Stimulated activated CD4-positive, alpha-beta T cell treated with anti-CD3 and anti-CD28 coated beads, Interleukin-4, amount 100 ng/mL, for 1 hour (primary cell): ENCODE measurements at places on chromosomes 1 and 21.

DNA sequence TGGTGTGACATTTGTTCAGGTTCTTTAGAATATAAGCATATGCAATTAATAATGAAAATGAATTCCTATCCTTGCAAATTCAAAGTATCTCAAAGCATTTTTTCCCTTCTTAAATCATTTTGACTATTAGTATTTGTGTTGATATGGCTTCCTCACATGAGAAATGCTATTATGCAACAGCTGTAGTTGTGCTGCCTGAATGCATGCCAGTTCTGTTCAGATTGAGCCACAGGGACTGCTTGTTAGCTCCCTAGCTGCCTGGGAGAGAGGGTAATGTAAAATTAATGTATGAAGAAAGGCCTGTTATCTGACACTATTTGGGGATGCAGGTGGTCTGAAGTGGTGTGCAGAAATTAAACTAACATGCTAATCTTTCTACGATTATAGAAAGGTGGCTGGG lies 45.5 kb downstream of the CACHD1 start:
- DNase-seq: no peak

DNA sequence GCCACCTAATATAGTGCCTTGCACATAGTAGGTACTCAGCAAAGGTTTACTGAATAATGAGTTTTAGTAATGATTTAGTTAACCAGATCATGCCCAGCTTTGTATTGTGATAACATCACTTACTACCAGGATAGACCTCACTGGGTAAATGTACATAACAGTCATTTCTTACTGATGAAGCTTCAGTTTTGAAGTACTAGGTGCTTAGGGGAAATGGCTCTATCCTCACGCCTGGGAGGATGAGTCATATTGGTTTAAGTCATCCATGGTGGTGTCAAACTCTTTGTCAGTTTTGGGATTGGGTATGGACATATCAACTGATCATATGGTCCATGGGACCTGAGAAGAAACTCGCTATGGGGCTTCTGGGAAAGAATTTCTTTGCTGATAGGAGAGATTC lies 90.6 kb upstream of the USP24 start:
- DNase-seq: no peak

- DNase-seq: no peak
Observed at GRCh38 chr1:64514197-64514765, 44.4 kb downstream of the CACHD1 start.

- no peak for DNase-seq
Observed at GRCh38 chr1:21930080-21930571, 7.0 kb downstream of the HSPG2 start.

GRCh38 chr1:1943834-1944570 lies 24.9 kb upstream of the TMEM52 start:
- DNase-seq: peak; percentile 69

DNA sequence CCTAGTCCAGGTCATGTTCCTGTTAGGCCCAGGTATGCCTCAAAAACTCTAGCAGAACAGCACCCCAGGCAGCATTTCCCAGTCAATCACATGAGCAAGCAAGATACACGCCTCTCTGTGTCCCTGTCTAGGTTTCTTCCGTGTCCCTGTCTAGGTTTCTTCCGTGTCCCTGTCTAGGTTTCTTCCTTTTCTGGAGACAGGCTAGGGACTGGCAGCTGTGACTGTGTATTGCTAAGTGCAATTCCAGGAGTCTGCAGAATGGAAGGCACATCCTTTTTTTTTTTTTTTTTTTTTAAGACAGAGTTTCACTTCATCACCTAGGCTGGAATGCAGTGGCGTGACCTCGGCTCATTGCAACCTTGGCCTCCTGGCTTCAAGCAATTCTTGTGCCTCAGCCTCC lies 77.6 kb downstream of the SETD4 start:
- no peak for DNase-seq

DNA sequence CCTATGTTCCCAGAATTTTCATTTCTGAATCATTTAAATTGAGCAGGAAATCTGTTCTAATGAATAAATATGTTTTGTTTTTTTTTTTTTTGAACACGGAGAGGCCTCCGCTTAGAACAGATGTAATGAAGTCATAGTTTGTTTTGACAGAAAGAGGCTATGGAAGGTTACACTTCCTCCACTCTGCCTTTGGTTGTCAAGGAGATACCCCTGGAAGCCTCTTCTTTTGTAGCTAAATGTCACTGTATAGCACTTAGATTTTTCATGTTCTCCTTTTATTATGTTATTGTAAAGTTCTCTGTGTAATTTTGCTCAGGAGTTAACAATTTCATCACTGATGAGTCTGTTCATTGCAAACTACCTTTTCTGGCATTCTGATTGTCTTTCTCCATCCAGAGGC lies 22.7 kb upstream of the GNG12 start:
- no peak for DNase-seq

DNA sequence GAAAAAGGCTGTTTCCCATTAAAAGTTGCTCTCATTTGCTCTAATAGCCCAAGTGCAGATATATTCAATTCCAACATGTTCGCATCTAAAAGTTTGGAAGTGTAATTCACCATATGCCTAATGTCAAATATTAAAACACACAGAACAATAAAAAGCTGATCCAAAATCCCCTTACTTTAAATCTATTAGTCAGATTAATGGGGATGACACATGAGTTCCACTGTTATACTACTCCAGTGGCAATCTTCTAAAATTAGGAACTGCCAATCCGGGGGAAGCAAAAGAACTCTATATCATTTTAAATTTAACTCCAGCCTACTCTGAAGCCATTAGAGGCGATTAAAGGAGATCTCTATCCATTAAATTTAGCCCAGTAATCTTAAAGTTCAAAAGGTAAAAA lies 317.1 kb downstream of the NTNG1 start:
- DNase-seq: no peak

GRCh38 chr1:227934476-227935313 lies 13.0 kb downstream of the WNT9A start:
- DNase-seq: peak; percentile 34

DNA sequence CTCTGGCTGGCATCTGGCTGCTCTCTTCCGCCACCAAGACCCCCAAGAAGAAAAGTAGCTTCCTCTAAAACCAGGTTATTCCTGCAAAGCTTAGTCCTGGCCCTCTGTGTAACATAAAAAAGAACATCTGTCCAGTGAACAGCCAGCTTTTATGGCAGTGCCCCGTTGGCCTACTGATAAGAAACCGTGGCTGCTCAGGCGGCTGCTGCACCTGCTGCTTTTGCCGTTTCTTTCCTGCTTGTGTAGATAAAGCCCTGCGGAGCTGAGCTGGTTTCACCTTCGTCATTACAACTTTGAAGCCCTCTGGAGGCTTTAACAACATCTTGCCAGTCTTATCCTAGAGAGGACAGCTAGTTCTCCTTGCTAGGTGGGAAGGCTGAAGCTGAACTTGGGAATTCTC lies 20.5 kb downstream of the ELAPOR1 start:
- no peak for DNase-seq

- peak; percentile 86 for DNase-seq
Observed at GRCh38 chr21:42337830-42338728, 12.7 kb downstream of the TFF2 start.

GRCh38 chr1:66929146-66929688 lies 4.4 kb downstream of the MIER1 start:
- DNase-seq: no peak

DNA sequence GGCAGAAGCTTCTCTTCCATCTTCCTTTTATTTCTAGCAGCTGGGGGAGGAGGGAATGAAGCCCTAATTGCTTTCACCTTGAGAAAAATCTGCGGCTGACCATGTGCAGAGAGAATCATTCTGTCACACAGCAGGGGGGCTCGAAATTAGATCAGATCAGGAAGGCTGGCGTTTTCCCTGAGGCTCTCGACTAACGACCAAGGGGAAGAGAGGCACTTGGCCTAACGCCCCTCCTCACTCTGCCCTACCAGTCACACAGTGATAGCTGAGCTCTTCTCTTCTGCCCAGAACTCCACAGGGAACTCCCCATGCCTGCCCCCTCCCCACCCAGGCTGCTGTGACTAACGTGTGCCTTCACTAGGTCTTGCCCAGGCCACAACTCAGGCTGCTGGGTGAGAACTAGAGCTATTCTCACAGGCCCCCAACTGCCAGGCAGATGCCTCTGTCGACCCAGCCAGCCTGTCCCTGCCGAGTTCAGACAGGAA lies 26.5 kb upstream of the KHDRBS1 start:
- DNase-seq: no peak

DNA sequence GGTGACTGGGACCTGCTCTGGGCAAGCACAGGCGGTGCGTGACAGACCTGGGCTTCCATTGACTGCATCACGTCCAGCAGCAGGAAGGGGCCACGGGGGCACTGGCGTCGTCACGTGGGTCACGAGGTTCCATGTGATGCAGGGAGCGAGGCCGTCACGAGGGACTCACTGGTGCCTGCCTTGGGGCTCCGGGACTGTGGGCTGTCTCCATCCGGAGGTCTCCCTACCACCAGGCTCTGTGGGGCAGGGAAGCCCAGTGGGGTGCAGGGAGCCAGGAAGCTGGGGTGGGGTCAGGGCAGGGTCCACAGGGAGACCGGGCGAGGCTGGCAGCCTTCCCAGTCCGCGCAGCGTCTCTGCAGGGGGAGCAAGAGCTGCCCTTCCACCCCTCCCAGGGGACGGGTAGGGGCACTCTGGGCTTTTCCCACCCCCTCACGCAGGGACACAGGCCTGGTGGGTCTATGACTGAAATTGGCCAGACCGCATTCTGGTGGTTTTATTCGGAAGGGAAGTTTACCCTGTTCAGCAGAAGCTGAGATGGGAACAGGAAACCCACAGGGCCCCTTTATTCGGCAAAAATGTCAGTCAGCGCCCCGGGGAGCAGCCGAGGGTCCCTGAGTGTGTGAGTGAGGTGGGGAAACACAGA lies 416 bp upstream of the TNFRSF14 start:
- DNase-seq: peak; percentile 66

DNA sequence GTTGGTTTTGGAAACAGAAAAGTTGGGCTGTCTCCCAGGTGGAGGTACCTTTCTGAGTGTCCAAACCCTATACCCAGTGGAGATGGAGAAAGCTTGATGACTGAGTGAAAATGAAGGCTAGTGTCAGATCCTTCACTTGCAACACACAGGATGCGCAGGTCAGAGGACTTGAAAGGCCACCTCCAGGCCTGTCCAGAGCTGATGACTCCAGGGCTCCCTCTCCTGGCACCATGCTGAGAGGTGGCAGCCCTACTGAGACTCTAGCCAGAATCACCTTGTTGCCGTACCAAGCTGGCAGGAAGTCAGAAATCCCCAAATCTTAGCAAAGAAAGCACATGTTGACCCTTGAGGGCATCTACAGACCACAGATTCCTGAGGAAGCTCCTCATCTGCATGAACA lies 16.4 kb downstream of the KNCN start:
- no peak for DNase-seq

DNA sequence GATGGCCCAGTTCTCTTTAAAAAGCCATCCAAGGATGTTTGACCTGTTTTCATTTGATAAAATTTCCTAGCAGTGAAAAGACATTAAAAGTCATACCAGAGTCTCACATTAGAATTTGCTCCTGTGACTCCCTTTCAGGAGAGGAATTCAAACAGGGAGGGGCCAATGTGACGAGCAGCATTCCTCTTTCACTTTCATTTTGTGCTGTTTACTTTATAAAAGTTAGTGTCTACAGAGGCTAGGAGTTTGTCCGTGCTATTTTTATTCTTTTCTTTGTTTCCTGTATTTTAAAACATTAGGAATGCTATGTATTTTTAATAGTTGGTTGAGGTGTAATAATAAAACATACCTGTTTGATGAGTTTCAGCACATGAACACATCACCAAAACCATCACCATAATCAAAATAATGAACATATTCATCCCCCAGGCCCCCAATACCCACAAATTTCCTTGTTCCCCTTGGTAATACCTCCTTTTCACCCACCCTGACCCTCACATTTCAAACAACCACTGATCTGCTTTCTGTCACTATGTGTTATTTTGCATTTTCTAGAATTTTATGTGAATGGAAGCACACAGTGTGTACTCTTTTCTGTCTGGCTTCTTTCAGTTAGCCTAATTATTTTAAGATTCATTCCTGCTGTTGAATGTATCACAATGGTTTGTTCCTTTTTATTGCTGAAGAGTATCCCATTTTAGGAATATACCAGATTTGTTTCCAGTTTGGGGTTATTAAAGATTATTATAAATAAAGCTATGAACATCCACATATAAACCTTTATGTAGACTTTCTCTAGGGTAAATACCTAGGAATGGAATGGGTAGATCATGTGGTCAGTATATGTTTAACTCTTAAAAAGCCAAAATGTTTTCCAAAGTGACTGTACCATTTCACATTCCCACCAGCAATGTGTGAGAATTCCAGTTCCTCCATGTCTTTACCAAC lies 129.5 kb downstream of the TENT5C start:
- DNase-seq: no peak

- no peak for DNase-seq
Observed at GRCh38 chr1:170231662-170232061, 85.9 kb downstream of the NTMT2 start.

DNA sequence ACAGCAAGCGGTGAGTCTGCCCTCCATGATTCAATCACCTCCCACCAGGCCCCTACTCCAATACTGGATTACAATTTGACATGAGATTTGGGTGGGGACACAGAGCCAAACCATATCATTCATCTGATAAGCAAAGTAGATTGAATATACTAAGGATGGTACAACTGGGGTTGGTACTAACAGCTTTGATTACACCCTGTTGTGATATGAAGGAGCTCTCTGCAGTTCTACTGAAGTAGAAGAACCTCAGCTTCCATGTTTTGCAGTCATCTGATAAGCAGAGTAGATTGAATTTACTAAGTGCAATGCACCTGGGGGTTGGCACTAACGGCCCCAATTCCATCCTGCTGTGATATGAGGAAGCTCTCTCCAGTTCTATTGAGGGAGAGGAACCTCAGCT lies 31.1 kb downstream of the RWDD3 start:
- no peak for DNase-seq

DNA sequence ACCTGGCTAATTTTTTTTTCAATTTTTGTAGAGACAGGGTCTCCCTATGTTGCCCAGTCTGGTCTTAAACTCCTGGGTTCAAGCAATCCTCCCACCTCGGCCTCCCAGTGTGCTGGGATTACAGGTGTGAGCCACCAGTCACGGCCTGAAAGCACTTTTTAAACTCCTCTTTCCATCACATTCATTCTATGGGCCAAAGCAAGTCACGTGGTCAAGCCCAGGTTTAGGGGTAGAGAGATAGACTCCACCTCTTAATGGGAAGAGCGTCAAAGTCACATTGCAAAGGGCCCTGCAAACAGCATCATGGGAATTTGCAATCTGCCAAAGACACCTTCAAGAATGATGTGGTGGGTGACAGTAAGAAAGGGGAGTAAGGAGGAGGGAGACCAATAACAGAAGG lies 7.1 kb downstream of the ATP1A4 start:
- DNase-seq: no peak
